ENCODE measurements at places on chromosomes 3 and 15.

DNA sequence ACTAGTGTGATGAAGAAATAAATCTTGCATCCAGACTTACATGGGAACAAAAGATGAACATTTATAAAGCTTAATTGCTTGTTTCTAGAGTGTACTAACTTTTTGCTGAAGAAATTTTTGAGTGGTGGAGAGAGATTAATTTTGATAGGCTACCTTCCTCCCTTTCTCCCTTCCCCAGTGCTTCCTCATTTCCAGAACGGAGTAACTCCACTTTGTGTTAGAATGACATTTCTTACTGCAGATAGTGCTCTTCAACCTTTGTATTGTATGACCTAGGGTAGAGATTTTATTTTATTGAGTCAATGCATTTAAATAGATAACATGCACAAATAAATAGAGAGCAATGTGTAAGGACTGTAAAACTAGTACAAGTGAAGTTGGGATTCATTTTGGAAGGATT lies 1.9 kb downstream of the ATP1B3 start:
- DNase-seq = no peak

GRCh38 chr3:12656193-12656592 lies 7.7 kb downstream of the RAF1 start:
- no peak for DNase-seq

- DNase-seq = no peak
Measured at GRCh38 chr15:91980502-91981267, 127.2 kb downstream of the SLCO3A1 start.

DNA sequence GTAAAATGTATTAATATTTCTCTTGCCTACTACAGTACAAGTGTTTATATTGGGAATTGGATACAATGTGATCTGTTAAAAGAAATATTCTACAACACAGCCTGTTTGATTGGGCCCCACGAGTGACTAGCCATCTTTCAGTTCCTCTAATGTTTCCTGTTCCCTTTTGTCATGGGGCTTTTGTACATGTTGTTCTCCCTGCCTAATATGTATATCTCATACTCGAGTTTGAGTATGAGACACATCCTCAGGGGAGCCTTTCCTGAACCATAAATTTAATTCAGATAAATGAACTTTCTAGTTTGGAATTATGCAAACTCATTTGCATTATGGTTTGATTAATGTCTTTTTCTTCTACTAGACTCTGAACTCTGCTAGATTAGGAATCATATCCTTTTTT lies 65.5 kb downstream of the MEF2A start:
- no peak for DNase-seq
